ENCODE measurements at places on chromosomes 3 and 15.

GRCh38 chr3:83524901-83525300 lies 1433.9 kb upstream of the CADM2 start:
- DNase-seq: no peak

DNA sequence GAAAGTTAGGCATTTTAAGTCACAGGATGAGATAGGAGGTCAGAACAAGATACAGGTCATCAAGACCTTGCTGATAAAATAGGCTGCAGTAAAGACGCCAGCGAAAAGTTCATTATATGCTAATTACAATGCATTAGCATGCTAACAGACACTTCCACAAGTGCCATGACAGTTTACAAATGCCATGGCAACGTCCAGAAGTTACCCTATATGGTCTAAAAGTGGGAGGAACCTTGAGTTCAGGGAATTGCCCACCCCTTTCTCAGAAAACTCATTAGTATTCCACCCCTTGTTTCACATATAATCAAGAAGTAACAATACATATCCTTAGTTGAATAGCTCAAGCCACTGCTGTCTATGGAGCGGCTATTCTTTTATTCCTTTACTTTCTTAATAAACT lies 92.7 kb upstream of the PLXND1 start:
- no peak for DNase-seq

GRCh38 chr15:61685534-61685933 lies 374.7 kb downstream of the VPS13C start:
- no peak for DNase-seq

DNA sequence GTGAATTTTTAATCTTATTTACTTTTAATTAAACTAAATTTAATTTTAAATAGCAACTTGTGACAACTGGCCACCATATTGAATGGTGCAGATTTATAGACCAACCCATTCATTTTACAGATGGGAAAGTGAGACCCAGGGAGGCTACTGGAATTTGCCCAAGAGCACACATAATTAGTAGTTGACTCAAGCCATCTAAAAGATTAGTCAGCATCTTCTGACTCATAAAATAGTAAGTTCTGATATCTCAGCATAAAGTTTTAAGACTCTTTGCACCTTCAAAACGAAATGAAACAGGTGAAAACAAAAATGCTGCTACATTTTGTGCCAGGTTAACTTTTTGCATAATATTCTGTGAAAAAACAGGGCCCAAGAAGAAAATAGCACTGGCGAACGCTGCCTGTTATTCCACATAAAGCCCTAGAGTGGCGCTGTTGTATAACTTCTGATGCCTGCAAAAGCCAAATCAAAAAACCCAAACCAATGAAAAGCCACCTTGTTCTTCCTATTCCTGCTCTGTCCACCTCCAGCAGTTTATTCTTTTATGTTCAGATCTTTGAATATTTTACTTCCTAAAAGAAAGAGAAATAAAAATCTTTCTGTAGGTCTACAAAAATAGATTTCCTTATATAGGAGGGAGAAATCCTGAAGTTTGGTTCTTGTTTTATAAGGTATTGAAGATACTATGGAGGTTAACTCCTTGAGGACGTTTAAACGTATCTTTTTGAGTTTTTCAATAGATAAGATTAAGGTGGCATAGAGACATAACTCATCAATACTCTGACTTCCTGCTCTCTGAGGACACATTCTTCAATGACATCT lies 62.8 kb downstream of the OTOL1 start:
- DNase-seq: no peak

GRCh38 chr15:88900309-88900981 lies 5.1 kb upstream of the HAPLN3 start:
- no peak for DNase-seq

- no peak for DNase-seq
Measured at GRCh38 chr3:161957467-161957866, 460.9 kb downstream of the OTOL1 start.

DNA sequence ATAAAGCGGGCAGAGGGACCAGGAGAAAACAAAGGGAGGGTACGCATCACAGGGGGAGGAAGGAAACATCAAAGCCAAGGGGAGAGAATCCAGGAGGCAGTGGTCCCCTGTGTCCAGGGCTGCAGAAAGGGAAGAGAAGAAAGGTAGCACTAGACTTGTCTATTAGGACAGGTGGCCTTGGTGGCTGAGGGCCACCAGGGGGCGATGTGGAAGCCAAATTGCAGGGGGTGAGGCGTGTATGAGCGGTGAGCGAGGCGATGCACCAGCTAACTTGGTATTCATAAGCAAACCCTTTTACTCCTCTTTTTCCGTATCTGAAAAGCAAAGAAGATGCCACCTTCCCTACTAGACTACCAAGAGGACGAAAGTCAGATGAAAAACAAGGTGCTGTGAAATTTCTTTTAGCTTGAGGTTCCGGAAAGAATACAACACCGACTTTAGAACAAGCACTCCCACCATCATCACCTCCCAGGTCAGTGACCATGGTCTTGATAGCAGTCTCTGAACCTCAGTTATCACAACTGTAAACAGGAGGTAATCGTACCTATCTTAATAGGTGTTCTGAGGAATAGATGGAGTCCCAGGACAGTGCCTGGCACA lies 654.4 kb upstream of the ADAMTS9 start:
- DNase-seq: no peak

- DNase-seq: no peak
Measured at GRCh38 chr3:54214845-54215244, 92.5 kb downstream of the CACNA2D3 start.

GRCh38 chr15:74040109-74040850 lies 42.1 kb downstream of the GOLGA6A start:
- DNase-seq: peak; percentile 91

DNA sequence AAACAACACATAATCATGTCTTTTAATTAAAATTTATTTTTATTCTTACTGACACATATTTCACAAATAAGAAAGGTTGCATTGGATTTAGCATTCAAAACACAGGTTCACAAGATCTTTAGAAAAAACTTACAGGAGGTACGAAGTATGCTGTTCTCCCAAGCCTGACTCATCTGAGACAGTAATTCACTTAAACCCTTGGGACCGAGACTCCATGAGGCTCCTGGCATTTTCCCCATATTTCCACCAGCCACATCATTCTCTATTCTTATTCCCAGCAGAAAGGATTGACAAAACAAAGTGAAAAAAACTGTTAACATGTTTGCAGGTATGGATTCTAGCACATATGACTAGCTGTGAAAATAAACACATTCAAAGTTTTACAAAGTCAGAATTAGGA lies 52.6 kb downstream of the CNTN3 start:
- DNase-seq: no peak

- DNase-seq: no peak
Measured at GRCh38 chr15:51864408-51865056, 35.1 kb downstream of the TMOD3 start.

GRCh38 chr3:95302044-95302443 lies 1239.2 kb downstream of the NSUN3 start:
- no peak for DNase-seq

GRCh38 chr3:58574106-58574505 lies 3.1 kb downstream of the FAM107A start:
- no peak for DNase-seq

DNA sequence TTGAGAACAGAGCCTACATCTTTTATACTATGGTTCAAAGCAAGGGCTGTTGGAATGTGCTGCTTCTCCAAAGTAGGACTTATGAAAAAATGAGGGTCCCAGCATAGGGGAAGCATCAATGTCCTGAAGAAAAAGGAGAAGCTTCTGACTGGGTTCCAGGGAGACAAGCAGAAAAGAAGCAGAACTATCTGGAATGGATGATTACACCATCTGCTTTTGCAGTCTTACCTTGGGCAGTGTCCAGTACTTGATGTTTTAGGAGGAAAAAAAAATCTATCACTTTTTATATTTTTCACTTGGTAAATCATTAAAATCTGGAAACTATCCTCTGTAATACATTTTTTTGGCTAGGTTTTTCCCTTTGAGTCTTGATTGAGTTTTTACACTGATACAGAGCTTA lies 57.9 kb upstream of the DPH6 start:
- DNase-seq: no peak

DNA sequence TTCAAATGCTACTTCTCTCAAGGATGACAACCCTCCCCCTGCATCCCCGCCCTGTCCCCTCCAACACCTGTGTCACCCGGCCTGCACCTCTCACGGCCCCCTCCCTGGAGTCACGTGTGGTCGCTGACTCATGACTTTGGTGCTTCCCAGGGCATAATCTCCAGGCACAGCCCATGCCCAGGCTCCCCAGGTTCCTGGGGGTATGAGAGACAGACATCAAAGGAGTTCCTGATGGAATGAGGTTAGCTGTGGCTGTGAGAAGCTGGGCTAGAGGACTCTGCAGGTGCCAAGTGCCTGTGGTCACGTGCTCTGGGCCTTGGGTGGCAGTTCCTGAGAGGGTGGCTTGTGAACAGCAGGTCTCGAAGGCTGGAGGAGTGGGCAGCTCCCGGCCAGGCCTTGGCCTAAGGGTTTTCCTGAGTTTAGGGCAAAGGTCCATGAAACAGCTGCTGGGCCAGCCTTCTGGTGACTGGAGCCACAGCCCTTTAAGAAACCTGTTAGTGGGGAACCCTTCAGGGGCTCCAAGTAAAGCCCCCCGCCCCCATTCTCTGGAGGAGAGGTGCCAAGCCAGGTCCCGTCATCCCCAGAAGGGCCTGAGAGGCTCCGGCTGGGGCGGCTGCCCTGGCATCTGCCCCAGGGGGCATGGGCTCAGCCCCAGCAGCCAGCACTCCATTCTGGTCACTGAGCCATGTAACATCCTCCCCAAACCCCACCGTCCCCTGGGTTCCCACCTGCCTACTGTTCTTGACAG lies 230.0 kb downstream of the XXYLT1 start:
- no peak for DNase-seq

DNA sequence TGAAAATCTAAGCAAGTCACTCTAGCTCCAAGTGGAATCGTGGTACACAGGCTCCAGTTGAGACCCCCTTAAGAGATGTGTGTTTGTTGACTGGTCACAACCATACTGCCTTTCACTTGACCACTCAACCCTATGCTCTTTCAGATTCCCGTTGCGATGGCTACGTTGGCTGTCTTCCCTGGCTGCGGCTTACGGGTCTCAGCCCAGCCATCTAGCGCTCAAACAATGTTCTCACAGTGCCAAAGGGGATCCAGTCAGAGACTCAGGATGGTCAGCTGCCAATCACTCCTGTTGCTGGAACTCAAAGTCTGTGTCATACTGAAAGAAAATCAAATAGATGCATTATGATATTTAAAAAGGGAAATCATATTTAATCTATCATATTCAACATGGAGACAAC lies 237.6 kb downstream of the ITPR1 start:
- no peak for DNase-seq

- no peak for DNase-seq
Measured at GRCh38 chr3:142276781-142277180, 51.4 kb upstream of the GK5 start.

- DNase-seq: no peak
Measured at GRCh38 chr3:32782407-32782806, 35.4 kb upstream of the TRIM71 start.

DNA sequence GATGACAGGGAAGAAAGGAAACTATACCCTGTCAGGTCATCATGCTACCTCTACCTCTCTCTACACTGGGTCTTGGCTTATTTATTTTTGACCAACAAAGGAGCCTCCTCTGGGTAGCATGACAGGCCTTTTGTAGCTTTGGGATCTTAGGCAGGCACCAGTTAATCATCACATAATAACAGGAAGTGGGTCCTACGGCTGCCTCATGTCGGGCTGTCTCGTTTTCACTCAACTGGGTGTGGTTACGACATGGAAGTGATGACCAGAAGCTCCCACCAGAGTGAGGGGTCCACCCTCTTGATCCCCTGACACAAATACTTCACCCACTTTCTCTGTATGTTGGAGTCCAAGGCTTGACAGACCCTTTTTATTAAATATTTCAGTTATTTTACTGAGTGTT lies 105.3 kb downstream of the CD47 start:
- DNase-seq: no peak

DNA sequence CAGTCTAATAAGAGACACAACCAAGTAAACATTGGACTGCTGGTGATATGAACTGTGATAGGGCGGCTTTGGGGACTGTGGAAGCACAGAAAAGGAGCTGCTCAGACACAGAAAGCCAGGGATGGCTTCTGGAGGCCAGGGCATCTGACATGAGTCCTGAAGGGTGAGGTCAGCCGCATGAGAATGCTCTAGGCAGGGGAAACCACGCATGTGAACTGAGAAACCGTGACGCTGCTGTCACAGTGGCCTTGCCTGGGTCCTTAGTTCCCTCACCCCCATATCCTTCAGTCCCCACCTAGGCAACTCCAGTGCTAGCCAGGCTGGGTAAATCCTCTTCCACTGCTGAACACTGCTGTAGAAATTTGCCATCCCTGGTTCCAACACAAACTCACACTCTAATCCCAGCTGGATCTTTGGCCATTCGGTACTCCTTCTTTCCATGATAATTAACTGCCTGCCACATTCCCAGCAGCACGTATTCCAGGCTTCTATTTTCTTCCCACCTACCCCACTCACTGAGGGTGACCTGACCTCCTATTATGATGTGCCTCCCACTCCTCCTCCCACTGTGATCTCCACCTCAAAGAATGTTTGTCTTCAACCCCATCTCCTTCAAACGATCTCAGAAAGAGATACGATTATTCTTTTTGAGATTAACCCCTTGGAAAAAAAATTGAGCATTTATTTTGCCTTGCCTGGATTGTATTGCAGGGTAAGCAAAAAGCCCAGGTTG lies 31.4 kb downstream of the CRYGS start:
- no peak for DNase-seq

DNA sequence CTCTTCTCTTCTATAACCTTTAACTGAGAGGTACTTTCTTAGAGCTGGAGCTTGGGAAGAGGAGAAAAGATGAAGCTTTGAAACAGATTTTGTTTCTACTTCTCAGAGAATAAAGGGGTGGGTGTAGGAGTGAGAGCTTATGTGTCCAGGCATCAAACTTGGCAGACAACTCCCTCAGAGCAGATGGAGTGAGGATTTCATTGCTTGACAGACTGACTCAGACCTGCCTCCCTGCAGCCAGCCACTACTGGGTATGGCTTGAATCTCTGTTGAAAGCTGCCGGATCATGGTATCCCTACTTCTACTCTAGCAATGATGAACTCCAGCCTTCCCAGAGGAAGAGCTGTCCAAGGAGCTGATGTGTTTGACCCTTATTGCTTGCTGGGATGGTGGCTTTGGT lies 36.7 kb downstream of the SYN2 start:
- no peak for DNase-seq

GRCh38 chr3:27568393-27568792 lies 84.2 kb upstream of the SLC4A7 start:
- DNase-seq: no peak

GRCh38 chr15:41935566-41936020 lies 36.8 kb downstream of the EHD4 start:
- peak; percentile 56 for DNase-seq

DNA sequence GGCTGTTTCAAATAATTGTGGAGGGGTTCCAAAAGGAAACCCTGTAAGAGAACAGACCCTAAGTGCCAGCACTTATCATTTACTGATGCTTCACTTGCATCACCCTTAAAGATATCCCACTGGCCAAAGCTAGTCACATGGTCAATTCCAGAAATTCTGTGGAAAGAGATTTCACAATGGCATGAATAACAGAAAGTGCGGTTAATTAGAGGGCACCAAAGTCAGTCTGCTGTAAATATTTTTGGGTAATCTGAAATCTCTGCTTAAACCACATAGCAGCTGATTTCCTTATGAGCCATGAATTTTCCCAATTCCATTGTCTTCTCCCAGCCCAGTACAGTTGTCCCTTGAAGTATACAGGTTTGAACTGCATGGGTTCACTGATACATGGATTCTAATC lies 346.1 kb downstream of the SI start:
- DNase-seq: no peak

- no peak for DNase-seq
Measured at GRCh38 chr15:46660096-46660842, 1025.4 kb downstream of the SQOR start.

Data from coronary artery (tissue), 2 donors.